Chondrocyte (in vitro differentiated cells): ENCODE measurements at places on chromosomes 1 and 21.
A peak's percentile ranks its signal among the peaks of the same experiment; 100 is the strongest.

DNA sequence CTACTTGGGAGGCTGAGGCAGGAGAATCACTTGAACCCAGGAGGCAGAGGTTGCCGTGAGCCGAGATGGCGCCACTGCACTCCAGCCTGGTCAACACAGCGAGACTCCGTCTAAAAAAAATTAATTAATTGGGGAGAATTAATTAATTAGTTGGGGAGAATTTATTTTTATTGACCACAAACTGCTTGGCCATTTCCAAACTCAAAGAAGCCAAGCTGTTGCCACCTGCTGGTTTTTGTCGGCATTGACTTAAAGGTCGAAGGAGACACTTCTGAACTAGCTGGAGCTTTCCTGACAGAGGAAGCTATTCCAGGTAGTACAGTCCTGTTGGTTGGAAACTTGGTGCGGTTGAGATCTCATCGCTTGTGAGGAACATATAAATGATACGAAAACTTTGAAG lies 13.1 kb downstream of the MAP1LC3C start:
- DNase-seq: no peak

- no peak for DNase-seq
Measured at GRCh38 chr1:223228931-223229528, 86.0 kb upstream of the TLR5 start.

- no peak for DNase-seq
Measured at GRCh38 chr1:206674745-206675175, 9.9 kb upstream of the MAPKAPK2 start.

GRCh38 chr1:229156872-229157271 lies 114.0 kb upstream of the RAB4A start:
- no peak for DNase-seq

DNA sequence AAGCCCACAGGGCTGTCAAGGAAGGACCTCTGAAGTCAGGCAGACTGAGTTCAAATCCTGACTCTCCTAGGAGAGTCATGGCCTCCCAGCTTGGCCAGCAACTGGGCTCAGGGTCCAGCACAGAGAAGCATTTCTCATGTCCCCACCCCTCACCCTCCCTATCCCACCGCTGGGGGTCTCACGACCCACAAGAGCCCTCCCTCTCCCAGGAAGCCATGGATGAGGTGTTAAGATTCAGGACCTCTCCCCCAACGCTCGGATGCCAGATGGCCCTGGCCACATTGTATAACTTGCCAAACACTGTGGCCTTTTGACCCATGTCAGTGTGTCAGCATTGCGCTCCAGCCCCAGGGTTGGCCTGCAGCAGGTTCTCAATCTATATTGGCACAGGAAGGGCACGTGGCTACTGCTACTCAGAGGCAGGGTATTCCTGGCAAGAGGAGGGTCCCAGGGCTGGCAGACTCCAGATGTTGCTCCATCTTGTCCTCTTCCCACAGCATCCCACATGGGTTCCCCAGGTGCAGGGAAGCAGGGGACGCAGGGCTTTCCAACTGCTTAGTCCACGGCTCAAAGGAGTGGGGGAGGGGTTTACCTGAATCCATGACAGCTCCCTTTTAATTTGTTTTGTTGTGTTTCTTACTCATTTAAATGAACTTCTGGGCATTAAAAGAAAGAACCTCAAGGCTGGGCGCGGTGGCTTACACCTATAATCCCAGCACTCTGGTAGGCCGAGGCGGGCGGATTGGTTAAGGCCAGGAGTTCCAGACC lies 10.5 kb downstream of the SLC2A1 start:
- DNase-seq: no peak

DNA sequence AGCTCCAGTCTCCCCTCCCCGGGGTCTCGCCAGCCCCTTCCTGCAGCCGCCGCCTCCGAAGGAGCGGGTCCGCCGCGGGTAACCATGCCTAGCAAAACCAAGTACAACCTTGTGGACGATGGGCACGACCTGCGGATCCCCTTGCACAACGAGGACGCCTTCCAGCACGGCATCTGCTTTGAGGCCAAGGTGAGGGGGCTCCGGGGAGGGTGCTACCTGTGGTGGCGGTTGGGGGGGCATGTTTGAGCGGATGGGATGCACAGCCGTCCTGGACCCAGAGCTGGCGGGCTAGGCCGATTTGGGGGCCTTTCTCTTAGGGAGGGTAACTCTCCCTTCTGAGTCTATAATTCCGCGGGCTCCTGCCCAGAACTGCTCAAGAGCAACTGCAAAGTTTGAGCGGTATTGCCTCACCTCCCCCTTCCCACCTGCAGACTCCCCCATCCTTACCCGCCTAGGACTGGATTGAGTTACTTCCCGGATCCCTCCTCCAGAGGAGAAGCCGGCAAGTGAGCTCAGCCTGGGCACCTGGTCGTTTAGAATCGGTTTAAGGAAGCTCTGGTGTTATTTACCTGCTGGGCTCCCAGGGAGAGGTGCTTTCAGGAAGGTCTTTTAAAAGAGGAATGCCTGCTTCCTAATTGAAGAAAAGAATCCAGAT lies 730 bp downstream of the NOS1AP start:
- peak; percentile 86 for DNase-seq

DNA sequence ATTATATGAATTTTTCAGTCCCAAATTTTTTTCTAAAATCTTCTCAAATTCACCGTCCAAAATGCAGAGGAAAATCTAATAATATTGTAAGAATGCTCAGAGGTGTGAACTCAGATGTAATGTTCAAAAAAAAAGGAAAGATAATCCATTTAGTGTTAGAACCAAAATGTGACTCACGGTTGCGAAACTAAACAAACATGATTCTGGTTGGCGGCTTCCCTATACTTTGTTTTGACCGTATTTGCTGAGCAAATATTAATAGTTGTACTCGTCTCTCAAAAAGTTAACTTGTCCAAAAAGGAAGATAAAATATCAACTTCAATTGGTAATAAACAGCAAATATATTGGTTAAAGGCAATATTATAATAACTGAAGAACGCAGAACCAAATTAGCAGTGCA lies 34.4 kb downstream of the ZSWIM5 start:
- no peak for DNase-seq

GRCh38 chr1:154404511-154404931 lies 622 bp upstream of the IL6R start:
- DNase-seq: no peak
